Body of pancreas (tissue), 4 donors: ENCODE measurements at places on chromosomes 6 and 20. TPM values are rescaled to one million over a fixed set of nuclear protein-coding genes. Genes with fewer than 3 reads are reported as not detected.
A peak's percentile ranks its signal among the peaks of the same experiment; 100 is the strongest.

- no peak for DNase-seq
Observed at GRCh38 chr6:104460738-104461483, 398.8 kb downstream of the HACE1 start.

GRCh38 chr6:30752157-30752927 is 8.0 kb upstream of the IER3 start:
- DNase-seq, result peak; percentile 61

DNA sequence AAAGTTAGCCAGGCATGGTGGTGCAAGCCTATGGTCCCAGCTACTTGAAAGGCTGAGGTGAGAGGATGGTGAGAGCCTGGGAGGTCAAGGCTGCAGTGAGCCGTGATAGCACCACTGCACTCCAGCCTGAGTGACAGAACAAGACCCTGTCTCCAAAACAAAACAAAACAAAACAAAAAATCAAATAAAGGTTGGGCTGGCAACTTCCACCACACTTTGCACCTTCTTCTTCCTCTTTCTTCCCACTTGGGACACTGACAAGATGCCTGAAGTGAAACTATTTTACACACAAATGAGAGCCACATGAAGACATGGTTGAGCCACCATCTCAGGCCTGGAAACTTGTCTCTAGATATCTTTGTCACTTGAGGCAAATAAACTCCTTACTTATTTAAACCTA is 53.8 kb upstream of the CCDC28A start:
- no peak for DNase-seq

GRCh38 chr6:25431975-25432307 is 152.8 kb downstream of the CARMIL1 start:
- DNase-seq, result no peak

- DNase-seq, result no peak
Observed at GRCh38 chr6:77834591-77834996, 181.8 kb downstream of the MEI4 start.

DNA sequence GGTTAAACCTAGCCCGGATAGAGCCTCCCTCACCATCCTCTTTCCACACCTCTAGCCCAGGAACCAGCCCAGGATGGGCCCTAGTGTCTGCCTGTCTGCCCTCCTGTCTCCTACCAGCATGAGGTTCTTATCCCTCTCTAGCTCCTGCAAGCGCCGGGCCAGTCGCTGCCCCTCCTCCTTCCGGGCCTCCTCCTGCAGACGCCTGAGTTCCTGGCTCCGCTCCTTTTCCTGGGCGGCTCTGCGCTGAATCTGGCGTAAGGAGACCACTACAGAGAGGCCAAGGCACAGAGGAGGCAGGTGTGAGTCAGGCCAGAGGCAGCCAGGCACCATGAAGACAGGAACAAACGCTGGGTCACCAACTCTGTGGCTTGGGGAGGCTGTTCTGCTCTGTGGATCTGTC is 4.3 kb upstream of the PSORS1C2 start:
- DNase-seq, result no peak

GRCh38 chr20:25697132-25697446 is 436 bp upstream of the ZNF337 start:
- DNase-seq, result no peak

DNA sequence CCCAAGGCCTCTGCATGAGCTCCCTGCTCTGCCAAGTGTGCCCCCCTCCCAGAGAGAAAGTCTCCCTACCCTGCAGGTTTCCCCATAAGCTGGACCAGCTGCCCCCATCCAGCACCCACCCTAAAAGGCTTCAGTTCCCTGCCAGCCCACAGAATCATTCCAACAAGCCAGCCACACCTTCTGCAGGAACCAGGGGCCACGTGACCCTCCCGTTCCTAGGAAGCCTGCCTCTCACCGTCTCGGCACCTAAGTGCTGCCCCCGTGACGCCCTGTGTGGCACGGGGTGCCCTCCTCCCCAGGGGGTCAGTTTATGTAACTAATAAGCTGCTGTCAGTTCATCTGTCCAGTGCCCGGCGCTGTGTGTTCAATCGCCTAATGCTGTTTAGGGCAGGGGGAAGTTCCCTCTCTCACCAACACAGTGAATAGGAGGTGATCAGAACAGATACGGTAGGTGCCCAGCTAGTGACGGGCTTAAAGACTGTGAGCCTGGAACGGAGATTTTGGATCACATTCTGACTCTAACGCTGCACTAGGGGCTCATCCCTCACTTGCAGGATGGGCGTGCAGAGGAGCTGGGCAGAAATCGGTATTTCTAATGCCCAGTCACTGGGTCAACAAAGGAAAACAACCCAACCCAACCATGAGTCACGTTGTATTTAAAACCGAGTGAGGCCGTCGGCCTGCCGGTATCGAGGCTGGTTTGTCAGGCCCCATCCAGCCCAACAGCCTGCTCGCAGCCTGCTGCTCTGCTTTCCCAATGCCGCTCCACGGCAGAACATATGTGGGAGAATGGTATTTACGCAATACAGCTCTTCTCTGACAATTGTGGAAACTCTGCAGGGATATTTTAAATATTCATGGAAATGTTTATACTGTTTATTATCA is 56.0 kb downstream of the RAMACL start:
- no peak for DNase-seq

- DNase-seq, result no peak
Observed at GRCh38 chr6:33132081-33132524, 56.3 kb downstream of the HLA-DPB1 start.

DNA sequence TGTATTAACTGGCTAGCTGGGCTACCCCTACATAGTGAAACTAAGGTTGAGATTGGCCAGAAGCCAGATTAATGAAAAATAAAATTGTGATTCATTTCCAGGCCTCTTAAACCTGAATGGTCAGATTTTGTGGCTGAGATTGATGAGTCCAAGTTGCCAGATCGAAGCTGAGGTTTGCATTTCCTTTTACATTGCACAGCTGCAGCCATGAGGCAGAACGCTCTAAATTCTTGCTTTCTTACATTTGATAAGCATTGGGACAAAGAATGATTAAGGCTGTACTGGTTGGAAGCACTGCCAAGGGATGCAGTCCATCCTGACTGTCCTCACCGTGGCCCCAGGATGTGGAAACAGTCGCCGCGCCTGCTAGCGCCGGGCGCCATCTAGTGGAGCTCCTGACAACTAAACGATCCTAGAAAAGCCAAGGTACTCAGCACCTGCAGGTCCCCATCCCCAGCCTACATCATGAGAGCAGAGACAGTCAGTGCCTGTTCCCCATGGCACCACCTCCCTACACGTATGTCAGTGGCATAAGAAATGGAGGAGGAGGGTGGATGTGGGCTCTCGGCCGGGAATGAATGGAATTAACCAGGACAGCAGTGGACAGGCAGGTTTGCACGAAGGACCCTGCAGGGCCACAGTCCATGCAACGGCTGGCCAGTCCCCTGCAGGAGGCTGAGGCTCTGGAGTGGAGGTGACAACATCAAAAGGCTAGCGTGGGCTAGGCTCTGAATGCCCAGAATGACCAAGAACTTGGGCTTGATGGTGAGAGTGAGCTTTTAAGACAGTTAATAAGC is 19.0 kb downstream of the PXDC1 start:
- peak; percentile 80 for DNase-seq

- no peak for DNase-seq
Observed at GRCh38 chr6:152261179-152261578, 376.0 kb downstream of the SYNE1 start.

DOK5 gene
- total RNA-seq, result not detected

CFAP206 gene
- total RNA-seq, result not detected

SMOC2 gene
- total RNA-seq, result 22.7 TPM

C20orf144 gene
- 0.66 TPM for total RNA-seq

DDX43 gene
- 3.0 TPM for total RNA-seq

FKBP1C gene
- not detected for total RNA-seq

PPP1R14C gene
- total RNA-seq, result 0.33 TPM
